ENCODE measurements at places on chromosomes 16 and 17.
A peak's percentile ranks its signal among the peaks of the same experiment; 100 is the strongest.

GRCh38 chr17:39360537-39360936 is 40.9 kb downstream of the FBXL20 start:
- no peak for DNase-seq

GRCh38 chr17:16971458-16972338 is at the start of gene TNFRSF13B:
TSS of gene TNFRSF13B (minus strand) at chr17:16972118. CDS start at chr17:16972075, 43 bp downstream.
- peak; percentile 68 for DNase-seq

DNA sequence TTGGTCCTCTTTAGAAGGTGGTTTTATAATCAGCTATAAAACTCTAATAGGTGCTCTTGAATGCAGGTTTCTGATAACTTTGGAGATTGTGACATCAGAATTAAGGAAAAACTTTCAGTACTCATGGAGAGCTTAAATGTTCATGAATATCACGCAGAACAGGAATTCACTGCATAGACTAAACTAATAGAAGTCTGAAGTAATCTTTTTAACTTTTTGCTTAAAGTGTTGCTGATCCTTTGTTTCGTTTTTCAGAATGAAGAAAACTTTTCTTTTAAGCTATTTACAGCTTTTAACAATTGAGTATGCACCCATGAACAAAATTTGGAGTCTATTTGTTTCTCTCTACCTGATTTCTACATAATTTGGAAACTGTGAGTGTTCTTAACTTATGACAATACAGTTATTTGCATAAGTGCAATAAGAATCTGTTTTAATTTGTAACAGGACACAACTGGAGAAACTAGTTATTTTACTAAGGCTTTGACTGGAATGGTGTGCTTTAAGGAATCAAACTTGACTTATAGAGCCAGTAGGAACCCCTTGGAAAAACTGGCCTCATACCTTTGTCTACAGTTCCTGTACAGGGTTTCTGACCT is 17.0 kb upstream of the TRIM25 start:
- DNase-seq: no peak

DNA sequence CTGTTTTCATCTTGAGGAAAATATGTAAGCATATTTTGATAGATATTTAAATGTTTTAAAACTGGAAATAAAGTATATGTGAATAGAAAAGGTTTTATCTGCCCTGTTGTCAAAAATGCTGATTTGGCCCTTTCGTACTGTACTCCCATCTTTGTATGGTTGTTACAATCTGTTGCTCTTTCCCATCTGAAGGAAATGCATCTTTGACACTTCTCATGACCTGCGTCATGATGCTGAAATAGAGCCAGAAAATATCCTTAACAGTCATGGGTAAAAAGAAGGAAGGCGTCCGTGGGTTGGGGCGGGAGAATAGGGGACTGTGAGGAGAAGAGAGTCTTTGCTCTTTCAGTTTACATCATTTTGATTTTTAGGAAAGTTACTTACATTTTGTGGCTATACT is 327.7 kb downstream of the BCAS3 start:
- DNase-seq: no peak

DNA sequence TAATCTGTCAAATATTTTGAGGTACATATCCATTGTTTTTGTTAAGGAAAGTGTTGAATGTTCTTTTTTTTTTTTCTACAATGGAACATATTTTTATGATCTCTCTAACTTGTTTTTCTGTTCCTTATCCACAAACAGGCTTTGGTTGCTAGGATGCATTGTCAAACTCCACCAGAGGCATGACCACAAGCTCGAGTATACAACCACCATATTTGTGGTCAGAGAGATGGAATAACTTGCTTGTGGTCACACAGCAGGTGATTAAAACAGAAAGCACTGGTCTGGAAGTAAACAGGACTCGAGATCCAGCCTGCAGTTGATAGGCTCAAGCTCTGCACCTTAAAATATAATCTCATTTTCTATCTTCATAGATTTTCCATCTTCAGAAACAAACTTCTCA is 105.8 kb upstream of the ADAMTS18 start:
- DNase-seq: no peak

DNA sequence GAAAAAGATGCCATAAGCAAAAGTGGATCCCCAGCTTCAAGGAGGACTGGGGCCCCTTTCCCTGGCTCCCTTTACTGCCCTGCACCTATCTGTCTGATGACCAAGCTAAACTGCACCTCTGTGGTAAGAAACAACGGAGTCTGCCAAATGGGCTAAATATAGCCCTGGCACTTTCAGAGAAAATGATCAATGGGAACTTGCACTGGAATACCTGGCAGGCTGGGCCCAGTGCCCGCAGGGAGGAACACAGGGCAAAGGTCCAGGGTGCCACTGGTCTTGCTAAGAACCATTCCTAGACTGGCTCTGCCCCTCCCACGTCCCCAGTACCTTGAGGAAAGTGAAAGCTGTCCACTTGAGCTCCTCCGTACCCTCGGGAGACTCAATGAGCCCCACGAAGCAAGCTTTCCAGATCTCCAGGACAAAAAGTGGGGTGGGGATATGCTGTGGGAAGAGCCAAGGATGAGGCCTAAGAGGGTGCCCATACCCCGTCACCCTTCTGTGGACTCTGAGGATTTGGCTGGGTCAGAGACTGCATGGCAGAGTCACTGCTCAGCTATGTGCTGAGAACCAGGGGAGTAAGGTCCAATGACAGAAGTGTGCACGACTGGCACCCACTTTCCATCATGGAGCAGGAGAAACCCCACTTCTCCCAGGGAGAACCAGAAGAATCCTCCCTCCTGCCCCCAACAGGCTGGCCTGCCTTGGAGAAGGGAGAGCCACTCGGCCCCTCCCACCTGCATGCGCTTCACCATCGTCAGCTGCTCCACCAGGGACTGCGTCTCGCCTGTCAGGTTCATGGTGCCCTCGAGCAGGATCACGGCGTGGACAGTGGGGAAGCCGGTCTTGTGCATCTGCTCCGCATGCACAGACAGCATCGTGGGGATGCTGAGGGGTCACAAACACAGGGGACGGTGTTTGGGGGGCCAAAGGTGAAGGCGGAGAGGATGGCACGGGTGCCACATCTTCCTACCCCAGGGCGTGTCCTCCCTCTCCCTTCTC is 17.4 kb downstream of the CSF3 start:
- DNase-seq: no peak

DNA sequence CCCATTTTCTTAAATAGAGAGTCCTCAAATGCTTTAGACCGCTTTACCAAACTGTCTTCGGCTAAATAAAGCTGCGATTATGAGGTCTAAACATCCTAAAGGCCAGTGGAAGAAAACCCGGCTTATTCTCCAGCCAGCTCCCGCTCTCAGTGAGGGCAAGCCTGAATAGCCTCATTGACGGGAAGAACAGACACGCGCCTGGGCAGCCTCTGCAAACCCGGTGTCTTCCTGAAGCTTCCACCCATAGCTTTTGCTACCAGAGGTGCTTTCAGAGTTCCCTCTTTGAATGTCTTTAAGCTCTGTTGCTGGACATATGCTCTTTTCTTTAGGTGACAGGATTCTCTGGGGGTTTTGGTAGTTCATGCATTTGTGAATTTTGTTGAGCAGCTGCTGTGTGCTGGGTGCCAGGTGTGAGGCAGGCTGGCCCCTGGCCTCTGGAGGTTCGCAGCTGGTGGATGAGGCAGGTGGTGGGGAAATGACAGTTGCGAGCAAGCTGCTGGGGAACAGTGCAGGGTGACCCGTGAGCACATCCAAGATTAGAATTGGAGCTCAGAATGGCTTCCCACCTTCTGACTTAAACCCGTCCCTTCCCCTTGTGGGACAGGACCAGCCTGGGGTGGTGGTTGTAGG is 44.7 kb downstream of the CRISPLD2 start:
- DNase-seq: no peak

- DNase-seq: peak; percentile 53
Measured at GRCh38 chr17:43039646-43040045, 14.6 kb downstream of the RND2 start.

GRCh38 chr17:19482576-19482975 is 51.1 kb upstream of the SLC47A1 start:
- no peak for DNase-seq

DNA sequence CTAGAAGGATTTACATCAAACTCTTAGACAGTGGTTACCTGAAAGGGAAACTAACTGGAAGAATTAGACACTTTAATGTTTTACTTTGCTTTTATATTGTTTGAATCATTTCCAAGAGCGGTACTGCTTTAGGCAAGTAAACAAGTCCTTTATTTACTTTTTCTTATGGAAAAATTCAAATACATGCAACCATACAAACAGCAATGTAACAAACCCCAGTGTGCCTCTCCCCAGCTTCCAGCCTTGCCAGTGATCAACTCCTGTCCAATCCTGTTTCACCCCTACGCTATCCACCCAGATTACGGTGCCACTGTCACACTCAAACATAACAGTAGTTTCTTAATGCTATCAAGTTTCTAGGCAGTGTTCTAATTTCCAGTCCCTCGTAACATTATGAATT is 85.9 kb downstream of the C16orf95 start:
- DNase-seq: no peak

DNA sequence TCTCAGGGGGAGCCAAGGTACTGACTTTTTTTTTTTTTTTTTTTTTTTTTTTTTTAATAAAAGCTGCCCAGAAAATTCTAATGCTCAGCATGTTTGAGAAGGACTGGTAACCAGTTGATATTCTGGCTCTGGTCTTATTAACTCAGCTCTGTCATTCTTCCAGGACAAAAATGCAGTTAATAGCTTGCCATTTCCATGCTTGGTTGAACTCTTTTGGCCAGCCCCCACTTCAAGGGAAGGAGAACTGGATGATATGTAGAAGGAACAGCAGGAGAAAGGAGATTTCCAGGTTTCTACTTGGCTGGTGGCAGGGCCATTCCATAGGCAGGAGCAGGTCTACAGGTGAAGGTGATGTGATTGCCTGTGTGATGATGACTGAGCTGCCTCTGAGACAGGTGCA is 59.2 kb upstream of the TANC2 start:
- no peak for DNase-seq

DNA sequence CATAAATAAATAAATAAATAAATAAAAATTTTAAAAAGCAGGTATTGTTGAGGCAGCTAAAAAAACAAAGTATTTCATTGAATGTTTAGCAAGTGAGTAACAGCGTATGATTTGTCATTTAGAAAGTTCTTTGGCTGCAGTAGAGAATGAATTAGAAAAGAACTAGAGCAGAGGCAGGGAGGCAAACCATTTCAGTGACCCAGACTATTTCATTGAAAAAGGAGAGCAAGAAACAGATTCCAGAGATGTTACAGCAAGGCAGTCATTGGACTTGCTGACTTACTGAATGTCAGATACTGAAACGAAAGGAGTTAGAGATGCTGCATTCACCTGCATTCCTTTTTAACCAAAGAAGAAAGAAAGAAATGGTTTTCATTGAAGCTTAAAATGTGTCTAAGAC is 105.5 kb upstream of the HLF start:
- DNase-seq: no peak

DNA sequence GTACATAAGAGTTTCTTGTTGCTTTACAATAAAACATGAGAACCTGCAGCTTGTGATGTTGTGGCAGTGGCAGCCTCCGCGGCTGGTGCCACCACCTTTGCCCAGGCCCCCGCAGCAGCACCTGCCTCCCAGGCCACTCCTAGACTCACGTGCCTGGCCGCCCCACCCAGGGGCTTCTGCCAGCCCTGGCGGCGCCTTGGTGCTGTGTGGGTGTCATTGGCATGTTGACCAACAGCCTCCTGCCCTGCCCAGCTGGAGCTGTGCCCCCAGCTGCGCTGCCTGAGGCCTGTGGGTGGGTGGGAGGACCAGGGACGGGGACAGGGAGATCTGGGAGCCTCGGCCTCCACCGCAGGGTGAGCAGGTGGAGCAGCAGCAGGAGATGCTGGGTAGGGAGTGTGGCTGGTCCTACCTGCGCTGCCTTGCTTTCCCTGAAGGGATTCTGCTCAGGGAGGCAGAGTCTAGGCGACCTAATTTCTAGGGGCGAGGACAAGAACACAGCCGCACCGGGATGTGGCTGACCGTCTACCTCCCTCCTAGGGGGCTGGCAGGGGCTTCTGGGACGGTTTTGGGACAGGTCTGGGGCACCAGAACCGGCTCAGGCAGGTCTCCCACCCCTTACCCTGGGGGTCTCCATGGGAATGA is 428 bp upstream of the DNASE1L2 start:
- no peak for DNase-seq

DNA sequence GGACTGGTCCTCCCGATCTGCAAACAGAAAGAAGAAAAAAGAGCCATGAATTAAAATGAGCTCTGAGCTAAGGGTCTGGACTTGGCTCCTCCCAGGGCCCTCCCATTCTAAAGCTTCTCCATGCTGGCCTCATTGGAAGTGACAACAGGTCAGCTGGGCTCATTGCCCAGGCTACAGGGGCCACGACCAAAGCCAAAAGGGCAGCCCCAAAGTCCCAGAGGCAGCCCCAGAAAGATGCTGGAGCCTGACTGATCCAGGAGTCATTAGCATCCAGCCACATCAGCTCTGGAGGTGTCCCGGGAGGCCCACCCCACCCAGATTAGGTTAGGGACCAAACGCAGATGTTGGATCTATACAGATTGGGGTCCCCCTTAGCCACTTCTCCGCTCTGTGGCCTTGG is 58.2 kb downstream of the MYH11 start:
- no peak for DNase-seq

- DNase-seq: no peak
Measured at GRCh38 chr16:77945126-77945525, 77.2 kb upstream of the CLEC3A start.

GRCh38 chr17:70100983-70101382 is 26.0 kb downstream of the KCNJ16 start:
- no peak for DNase-seq

DNA sequence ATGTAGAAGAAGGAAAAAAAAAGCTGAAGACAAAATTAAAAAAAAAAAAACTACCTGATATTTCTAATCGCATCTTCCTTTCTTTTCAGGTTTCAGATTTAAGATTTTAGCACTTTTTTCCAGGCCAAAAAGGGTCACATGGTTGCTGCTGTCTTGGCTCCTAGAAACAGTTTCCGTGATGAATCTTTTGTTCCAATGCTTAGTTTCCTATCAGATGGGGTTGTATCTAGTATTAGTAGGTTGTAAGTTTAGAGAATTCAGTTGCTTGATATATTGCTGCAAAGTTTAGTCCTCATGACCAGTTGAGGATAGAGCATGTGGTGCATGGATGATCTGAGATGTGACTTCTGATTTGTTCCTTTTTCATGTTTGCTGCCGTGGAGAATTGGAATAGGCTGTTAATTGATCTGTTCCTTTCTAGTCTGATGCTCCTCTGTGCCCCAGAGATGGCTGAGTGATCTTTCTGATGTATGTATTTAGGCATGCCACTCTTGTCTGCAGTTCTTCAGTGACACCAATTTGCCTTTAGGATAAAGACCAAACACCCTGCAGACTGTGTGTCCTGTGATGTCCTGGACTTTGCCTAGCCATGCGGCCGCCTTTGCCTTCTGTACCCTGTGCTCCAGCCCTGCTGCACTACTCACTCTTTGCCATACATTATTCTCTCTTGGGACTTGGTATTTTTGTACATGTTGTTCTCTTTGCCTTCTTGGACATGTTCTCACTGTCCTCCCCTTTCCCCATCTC is 94.0 kb downstream of the MRTFB start:
- no peak for DNase-seq

All from posterior vena cava (tissue), 2 donors.